ENCODE measurements at places on chromosomes 12 and 14.

DNA sequence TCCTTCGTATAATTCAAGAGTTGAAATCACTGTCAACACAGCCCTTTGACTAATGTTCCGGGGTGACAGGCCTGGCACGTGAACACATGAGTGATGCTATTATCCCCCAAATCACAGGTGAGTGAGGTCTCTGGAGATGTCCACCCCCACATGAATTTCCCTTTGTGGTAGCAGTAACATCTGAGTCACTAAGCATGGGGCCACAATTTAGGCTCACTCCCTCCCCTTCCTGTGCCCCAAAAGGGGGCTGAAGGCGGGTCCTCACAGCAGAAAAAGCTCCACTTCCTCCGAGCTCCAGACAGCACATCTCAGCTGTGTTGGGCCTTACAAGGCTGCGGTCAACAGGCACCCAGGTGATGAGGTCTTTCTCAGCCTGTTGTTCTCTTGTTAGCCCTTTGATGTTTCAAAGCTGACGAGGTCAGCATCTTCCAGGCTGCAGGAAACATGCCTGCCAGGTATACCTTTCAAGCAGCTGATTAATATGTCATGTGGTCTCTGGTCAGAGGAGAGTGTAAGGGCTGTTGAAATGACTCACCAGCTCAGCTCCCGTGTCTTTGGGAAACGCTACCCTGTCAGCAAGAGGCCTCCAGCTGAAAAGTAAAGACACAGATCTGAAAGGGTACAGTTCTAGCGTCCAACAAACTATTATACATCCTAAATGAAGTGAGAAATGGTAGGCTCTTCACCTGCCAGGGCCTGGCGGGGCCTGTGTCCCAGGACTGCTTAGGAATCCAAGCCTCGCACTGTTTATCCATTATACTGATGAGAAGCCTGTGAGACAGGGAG, 107.3 kb downstream of the ZFP36L1 start:
- DNase-seq, result no peak

DNA sequence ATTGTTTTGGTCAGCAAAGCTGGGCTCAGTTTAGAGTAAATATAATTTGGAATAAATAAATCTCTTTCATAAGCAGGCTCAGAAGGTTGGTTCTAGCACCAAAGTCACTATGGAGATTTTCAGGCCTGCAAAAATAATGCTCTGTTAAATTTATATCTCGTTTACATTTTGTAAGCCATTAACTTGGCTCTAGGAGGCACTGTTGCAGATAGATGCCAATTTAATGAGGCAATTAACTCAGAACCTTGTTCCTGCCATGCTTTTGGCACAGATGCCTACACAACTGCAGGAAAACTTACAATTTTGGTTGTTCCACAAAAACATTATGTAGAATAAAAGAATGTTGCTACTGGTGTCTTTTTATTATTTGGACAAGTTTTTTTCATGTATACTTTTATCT, 428.1 kb downstream of the FLRT2 start:
- DNase-seq, result no peak

DNA sequence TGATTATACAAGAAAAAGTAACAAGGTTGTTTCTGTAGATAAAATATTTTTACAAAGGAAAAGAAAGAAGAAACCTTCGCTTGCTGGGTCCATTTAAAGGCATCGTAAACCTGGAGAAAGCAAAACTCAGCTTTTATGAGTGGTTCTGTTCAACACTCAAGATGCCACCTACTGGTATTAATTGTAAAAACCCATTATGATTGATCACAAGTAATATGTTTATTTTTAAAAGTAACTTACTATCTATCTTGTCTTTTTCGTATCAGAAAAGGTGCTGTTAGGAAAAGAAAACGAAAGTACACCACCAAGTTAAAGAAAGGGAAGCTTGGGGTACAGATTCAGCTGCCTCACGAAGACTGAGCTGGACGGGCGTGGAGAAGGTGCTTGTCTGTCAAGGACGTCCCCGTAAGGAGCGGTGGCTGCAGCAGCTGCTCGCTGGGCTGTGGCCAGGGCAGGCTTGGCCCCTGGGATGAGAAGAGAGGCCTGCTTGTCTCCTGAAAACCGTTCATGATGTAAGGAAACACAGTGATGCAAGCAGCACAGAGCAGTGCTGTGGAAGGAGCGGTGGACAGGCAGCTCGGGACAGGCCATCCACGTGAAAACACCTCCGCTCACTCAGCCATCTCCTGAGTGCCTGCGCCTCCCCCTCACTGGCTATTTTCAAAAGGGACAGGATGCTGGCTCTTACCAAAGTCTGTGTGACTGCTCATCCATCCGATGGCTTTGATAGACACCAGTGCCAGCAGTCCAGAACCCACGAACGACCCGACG, 25.0 kb downstream of the SLC15A4 start:
- no peak for DNase-seq

DNA sequence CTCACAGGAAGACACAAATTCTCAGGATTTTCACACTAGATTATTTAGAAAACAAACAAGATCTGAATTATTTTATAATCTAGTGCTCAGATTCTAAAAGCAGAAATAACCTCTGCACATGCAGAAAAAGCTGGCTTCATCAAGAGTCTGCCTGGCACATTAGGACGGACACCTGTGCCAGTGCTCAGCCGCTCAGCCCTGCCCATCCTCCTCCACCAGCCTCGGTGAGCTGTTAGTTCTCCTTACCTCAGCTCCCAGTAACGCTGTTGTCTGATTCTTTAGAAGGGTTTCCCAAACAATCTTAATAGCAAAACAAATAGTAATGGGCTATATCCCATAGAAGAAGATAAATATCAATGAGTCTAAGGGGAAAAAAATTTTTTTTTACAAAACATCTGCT, 27.7 kb downstream of the DUSP16 start:
- DNase-seq, result no peak

GRCh38 chr12:90484094-90484493, 470.9 kb downstream of the CCER1 start:
- no peak for DNase-seq

- DNase-seq, result no peak
Measured at GRCh38 chr14:105086833-105087307, 21.6 kb upstream of the GPR132 start.

GRCh38 chr14:90274808-90275457, 18.6 kb downstream of the PSMC1 start:
- no peak for DNase-seq

DNA sequence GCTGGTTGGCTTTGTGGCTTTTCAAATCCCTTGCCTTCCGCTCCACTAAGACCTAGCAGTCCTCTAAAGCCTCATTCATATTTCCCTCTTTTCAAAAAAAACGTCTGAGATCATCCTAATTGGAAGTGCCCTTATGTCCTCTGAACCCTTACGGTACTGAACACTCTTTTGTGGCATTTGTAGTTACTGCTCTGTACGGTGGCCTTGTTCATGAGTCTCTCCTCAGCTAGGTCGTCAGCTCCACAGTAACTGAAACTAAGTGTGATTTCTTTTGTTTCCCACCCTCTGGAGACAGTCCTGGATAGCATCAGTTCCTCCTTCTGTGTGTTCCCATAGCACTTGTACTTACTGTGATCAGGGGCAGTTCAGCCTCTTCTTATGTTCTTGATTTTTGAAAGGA, 49.7 kb downstream of the DAAM1 start:
- no peak for DNase-seq

DNA sequence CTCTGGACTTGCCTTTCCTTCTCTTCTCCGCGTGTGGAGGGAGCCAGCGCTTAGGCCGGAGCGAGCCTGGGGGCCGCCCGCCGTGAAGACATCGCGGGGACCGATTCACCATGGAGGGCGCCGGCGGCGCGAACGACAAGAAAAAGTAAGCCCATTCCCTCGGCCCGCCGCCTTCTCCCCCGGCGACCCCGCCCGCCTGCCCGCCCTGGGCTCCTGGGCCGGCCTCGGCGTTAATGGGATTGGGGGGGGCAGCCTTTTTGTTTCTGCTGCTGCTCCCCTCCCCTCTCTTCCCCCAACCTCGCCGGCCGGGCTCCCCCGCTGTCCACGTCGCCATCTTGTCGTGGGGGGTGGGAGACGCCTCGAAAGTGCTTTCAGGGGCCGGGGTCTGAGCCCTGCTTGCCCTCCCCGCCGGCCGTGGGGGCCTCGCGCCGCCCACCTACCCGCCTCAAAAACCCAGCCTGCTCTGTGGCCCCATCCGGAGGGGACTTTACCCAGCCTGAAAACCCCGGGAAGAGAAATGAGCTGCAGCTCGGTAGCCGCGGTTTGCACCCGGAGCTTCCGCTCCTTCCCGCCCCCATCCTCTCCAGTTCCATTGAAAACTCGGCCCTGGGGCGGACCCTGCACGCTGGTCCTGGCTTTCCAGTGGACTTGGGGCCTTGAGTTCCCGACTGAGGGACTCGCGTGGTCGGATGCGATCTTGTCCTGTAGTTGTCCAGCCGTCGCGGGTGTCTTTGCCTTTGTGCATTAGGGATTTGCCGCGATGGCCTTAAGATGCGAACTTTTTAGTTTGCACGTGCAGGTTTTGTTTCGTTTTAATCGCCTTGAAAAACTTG, 598 bp downstream of the HIF1A start:
- no peak for DNase-seq

GRCh38 chr12:132108211-132108832, 35.8 kb downstream of the DDX51 start:
- no peak for DNase-seq

GRCh38 chr12:85821759-85822158, 14.4 kb downstream of the RASSF9 start:
- DNase-seq, result no peak

DNA sequence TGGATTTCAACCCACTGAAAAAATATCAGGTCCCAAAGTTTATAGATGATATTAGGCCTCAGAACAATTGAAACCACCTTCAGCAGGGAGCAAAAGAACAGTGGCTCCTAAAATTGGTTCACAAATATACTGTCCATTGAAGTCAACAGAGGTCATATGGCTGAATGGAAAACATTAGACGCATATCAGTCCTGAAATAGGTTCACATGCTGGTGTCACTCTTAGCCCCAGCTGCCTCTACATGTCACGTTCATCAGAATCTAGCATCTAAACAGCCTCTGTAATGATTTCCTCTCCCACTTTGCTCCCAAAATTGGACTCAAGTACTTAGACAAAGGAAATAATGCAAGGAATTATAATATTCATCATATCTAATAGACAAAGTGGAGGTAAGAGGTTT, 8.7 kb downstream of the FLRT2 start:
- DNase-seq, result no peak

DNA sequence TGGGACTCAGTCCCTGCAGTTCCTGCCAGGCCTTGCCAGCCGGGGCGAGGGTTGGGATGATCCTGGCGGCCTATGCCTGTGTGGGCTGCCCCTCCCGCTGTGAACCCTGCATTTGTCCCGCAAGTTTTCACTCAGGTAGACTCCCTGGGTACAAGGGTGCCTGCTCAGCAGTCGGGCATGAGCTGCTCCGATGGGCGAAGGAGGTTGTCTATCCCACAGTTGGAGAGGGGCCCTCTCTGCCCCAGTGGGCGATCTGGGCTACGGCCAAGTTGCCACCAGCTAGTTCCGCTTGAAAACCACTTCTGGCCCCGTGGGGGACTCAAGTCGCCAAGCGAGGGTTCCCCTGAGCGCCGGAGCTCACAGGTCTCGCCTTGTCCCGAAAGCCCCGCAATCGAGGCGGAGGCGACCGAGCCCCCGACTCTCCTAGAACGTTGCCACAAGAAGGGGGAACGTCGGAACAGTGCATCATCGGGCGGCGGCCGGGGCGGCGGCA, 365 bp upstream of the TPI1 start:
- DNase-seq, result no peak

- DNase-seq, result no peak
Measured at GRCh38 chr14:94121485-94121884, 7.9 kb downstream of the IFI27L2 start.

- no peak for DNase-seq
Measured at GRCh38 chr14:56738020-56738419, 72.3 kb downstream of the OTX2 start.

GRCh38 chr14:87691042-87691881, 301.7 kb downstream of the GALC start:
- DNase-seq, result no peak

DNA sequence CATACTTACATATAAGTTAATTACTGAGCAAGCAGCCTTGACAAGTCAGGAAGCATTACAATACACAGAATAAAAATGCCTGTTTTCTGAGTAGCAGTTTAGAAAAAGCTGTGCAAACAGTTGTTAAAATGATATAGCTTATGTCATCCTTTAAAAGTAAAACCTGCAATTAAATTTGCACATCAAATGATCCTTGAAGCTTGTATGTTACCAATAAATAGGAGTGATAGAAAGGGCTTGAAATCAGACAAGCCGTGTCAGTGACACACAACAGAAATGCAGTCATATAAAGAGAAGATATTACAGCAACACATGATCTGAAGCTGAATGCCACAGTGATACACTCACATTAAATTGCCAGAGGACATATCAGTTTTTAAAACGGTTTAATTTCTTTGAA, 70.0 kb downstream of the EPS8 start:
- DNase-seq, result no peak

- peak; percentile 56 for DNase-seq
Measured at GRCh38 chr14:49173765-49174373, 412.3 kb downstream of the RPS29 start.

DNA sequence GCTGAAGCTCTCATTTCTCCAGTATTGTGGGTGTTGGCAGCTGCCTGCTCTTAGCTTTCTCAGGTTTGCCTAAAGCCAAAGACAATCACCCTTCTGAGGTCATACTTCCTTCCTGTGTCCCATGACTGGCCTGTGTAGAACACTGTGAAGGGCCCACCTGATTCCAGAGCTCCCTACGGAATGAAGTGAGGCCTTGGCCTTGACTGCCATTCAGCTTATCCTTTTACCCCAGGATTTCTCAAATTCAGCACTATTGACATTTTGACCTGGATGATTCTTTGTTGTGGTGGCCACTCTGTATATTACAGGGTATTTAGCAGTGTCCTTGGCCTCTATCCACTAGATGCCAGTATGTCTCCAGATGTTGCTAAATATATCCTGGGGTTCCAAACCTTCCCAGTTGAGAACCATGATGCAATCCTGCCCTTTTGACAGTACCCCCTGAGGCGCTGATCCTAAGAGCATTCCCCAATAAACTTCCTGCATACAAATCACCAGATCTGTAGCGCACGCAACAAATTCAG, 112.3 kb upstream of the KRR1 start:
- no peak for DNase-seq

- no peak for DNase-seq
Measured at GRCh38 chr14:101200008-101200649, 296.6 kb upstream of the RTL1 start.

DNA sequence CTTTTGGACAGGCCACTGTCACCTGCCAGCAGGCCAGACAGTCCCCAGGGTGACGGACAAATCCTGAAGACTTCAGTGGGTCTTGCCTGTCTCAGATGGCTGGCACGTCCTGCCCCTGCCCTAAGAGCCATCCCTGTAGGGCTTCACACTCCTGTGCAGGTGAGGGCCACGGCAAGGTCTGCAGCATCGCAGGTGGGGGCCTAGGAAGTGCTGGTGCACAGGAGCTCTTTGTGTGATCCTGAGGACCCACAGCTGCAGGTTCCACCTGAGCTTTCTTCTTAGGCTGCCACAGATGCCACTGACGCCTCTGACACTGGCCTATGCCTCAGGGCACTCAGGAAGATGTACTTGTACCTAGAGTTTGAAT, 108.5 kb upstream of the FKBP4 start:
- DNase-seq, result no peak

GRCh38 chr12:53508534-53509170, 1.4 kb upstream of the NPFF start:
- peak; percentile 48 for DNase-seq

All from HS-5 (cell line).